ENCODE measurements at places on chromosomes 6 and 20. TPM values are rescaled to one million over a fixed set of nuclear protein-coding genes. Genes with fewer than 3 reads are reported as not detected.
A peak's percentile ranks its signal among the peaks of the same experiment; 100 is the strongest.

Gene PTCRA
- total RNA-seq = not detected

Gene SLC18B1
- total RNA-seq = 6.7 TPM

Gene FOXC1
- total RNA-seq = 0.33 TPM

Gene TCP11
- not detected for total RNA-seq

Gene BTN1A1
- total RNA-seq = not detected

Gene BMP5
- total RNA-seq = 0.79 TPM

Gene FAM217A
- not detected for total RNA-seq

Gene MYMX
- total RNA-seq = not detected

Gene BPIFB2
- total RNA-seq = 1.9 TPM

Gene POU5F1
- not detected for total RNA-seq

- no peak for DNase-seq
These were observed 137.6 kb upstream of the RIN2 start for GRCh38 chr20:19620446-19620845.

DNA sequence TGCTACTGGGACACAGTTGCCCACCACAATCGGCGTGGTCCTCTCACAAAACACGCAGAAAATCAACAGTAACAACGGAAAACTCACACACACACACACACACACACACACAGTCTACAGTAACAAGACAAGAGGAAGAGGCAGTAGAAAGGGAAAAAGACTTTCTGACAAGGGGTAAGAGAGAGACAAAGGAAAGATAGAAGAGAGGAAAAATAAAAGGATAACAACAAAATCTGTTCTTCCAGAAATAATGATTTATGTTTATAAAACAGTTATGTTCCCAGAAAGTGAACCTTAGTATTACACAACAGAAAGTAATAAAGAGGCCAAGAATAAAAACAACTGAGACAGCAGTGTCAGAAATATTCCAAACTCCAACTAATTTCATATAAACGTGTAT, 2.9 kb downstream of the RANBP9 start:
- DNase-seq = no peak

- no peak for DNase-seq
These were observed 111.2 kb downstream of the TAF4 start for GRCh38 chr20:61954276-61955021.

DNA sequence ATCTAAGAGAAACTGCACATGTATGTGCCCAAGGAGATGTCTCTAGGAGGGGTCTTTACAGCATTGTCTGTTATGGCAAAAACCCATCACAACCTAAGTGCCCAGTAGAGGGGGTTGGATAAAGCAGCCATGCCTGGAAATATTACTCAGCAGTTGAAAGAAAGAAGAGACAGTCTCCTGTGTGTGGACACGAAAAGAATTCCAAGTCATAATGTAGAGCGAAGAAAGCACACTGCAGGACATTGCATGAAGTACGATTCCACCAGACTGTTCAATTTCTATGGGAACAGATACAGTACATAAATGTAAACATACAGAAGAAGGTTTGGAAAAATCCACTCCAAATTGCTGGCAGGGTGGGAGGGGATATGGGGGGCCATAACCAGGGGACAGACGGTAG, 7.3 kb upstream of the TGM2 start:
- no peak for DNase-seq

- no peak for DNase-seq
These were observed 194.5 kb upstream of the CDYL start for GRCh38 chr6:4581468-4582385.

DNA sequence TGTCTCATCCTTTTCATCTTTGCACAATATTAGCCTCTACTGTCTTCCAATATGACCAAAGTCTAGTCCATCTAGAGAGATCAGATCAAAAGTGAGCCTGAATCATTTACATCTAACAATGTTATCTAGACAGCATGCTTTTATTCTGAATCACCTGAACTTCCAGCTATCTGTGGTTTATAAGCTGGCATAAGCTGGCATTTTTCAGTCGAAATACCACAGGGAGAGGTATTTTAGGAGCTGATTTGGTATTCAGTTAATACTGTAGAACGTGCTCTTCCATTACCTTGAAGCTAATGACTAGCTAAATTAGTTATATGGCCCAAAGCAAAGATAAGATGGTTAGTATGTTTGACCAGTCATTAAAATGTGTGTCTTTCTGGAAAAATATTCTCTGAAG, 188.3 kb upstream of the AGPAT4 start:
- DNase-seq = no peak

DNA sequence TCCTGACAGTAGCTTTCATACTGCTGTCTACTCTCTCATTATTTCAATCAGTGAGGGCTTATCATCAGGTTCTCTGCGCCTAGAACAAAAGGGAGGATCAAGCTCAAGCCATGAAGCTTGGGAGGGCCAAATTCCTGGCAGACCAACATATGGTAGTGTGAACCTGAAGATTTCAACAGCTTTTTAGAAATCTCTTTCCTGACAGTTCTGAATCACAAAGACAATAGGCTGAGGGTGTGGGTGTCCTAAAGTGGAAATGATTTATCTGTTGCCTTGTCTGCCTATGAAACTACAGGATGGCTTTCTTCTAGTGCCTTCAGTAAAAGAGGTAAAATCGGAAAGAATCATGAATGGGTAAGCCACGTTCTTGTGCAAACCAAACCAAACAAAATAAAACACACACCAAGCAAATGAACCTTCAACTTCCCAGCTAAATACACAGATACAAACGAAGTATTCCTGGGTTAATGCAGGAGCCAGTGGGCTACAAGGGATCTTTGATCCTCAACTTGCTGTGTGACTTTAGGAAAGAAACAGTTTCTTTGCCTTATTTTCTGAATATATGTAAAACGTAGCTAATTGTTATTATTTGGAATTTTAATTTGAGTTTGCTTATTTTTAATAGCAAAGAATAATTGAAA, 2.7 kb upstream of the RHAG start:
- DNase-seq = no peak

DNA sequence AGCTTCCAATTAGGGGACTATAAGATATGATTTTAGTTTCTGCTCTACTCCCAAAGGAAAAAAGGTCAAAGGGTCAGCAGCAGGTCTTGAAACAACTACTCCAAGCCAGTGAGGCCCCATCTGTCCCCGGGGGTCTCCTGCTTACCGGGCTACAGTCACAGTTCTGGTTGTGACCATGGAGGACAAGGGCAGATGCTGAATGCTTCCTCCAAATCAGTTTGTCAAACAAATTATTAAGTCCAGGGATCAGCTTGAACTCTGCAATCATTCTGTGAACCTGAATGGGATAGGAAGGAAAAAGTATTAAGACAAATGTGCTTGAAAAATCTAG, 60.2 kb downstream of the MYH7B start:
- peak; percentile 17 for DNase-seq

GRCh38 chr6:30463651-30464618, 25.4 kb upstream of the HLA-E start:
- DNase-seq = no peak

DNA sequence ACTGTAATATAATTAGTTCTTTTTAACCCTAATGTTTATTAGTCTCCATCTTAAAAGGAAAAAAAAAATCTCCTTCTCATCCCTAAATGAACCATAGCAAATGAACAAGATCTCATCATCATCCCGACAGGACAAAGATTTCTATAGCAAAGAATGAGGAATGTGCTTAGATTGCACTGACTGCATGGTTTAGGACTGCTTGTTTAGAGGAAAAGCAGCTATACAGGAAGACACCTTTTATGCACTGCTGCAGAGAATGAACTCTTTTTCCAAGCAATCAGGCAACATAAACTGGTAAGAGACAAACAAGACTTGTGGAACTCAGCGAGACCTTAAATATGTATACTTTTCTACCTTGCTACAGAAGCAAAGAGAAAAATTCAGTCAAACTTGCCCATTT, 26.8 kb downstream of the CSNK2A1 start:
- DNase-seq = no peak

DNA sequence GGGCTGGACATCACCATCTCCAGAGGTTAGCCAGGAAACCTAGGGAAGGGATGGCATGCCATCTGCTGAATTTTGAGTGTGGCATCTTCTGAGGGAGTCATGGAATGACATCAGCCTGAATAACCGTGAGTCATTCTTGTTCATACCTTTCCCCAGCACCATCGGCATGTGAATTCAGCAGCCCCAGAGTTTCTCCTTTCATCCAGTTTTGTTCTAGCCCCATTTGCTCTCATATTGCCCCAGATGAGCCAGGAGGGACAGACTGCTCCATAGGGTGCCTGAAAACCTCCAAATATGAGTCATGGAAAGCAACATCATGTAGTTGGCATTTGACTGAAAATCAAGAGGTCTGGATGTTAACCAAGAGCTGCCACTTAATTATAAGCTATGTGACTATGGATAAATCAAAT, 219.2 kb upstream of the SGK1 start:
- no peak for DNase-seq

DNA sequence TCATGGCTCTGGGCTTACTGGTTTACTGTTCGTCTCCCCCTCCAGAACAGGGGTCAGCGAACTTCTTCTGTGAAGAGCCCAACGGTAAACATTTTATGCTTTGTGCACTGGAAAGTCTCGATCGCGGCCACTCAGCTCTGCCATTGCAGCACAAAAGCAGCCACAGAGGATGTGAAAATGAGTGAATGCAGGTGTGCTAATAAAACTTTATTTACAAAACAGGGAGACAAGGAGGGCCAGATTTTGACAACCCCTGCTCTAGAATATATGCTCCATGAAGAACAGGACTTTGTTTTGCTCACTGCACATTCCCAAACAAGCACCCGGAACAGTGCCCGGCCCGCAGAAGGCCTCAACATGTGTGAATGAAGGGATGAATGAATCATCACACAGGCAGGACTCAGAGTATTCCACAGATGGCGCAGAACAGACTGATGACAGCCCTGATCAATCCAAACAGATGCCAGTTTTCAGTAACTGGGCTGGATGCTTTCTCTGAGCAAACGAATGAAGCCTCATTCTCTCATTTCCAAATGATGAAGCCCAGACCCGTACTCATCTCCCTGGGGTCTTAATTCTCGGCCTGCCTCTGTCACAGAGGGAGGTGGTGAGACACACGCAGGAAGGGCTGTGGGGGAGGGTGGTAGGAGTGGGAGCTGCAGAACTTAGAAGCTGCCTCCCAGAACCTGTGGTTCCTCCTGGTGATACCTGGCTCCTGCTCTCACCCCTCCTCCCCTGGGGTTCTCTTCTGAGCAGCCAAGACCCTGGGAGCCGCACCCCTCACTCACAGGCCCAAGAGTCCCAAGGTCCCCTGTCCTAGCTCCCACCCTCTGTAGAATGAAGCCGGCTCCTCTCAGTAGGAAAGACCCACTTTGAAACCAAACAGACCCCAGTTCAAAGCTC, 196.4 kb downstream of the PREX1 start:
- no peak for DNase-seq

DNA sequence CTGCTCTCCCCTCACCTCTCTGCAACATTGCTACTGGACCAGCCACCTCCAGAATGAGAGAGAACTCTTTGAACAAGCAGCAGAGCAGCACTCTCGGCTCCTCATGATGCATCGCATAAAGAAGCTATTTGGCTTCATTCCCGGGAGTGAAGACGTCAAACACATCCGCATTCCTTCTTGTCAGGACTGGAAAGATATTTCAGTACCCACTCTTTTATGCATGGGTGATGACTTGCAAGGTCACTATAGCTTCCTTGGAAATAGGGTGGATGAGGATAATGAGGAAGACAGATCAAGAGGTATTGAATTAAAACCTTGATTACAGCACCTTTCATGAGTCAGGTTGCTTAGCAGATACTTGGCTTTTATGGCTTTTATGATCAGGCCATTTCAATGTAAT, 4.3 kb downstream of the CALHM4 start:
- DNase-seq = no peak

GRCh38 chr6:126204598-126204997, 135.3 kb upstream of the CENPW start:
- no peak for DNase-seq

DNA sequence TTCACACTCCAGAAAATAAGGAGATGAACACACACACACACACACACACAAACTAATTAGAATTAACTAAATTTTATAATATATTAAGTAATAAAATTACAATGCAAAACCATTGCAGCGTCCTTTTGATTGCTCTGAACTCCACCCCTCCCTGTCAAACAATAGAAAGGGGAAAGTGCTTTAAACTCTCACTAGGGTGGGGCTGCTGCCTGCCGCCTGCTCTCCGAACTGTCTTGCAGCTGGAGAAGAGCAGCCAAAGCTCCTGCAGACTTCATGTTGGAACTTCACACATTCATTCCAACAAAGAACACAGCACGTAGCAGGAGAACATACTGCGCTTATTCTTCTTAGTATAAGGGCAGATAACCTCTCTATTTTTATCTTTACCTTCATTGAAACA, 83.2 kb downstream of the GCLC start:
- no peak for DNase-seq

GRCh38 chr20:20065361-20065760, 13.0 kb downstream of the CFAP61 start:
- DNase-seq = no peak
